PC-3 (cell line): ENCODE measurements at places on chromosomes 6 and 20. TPM values are rescaled to one million over a fixed set of nuclear protein-coding genes. Genes with fewer than 3 reads are reported as not detected.

RTN4IP1 gene
- total RNA-seq, result 7.3 and 8.6 TPM in 2 replicates

GSTA3 gene
- total RNA-seq, result not detected in 2 replicates

TRIM31 gene
- 0.11 and 0.52 TPM in 2 replicates for total RNA-seq

OPRL1 gene
- 5.6 and 7.4 TPM in 2 replicates for total RNA-seq

LY6G5B gene
- 5.0 and 5.3 TPM in 2 replicates for total RNA-seq

SLA2 gene
- 0.23 and 0.51 TPM in 2 replicates for total RNA-seq

BTN1A1 gene
- not detected in 2 replicates for total RNA-seq

FRS3 gene
- 3.9 and 4.3 TPM in 2 replicates for total RNA-seq

KCNS1 gene
- total RNA-seq, result not detected in 2 replicates

PSORS1C2 gene
- not detected in 2 replicates for total RNA-seq

WFDC2 gene
- not detected in 2 replicates for total RNA-seq

BPI gene
- total RNA-seq, result not detected in 2 replicates

MTFR2 gene
- 6.2 and 12.4 TPM in 2 replicates for total RNA-seq

FILIP1 gene
- not detected in 2 replicates for total RNA-seq

CFAP206 gene
- 0.07 TPM in 1 of 2 replicates, not detected in the other for total RNA-seq

MUC22 gene
- 0.06 TPM in 1 of 2 replicates, not detected in the other for total RNA-seq

COL9A1 gene
- total RNA-seq, result not detected in 2 replicates

DLK2 gene
- total RNA-seq, result 1.4 and 4.4 TPM in 2 replicates

C6orf58 gene
- not detected in 2 replicates for total RNA-seq

NFATC2 gene
- total RNA-seq, result 12.4 and 12.9 TPM in 2 replicates

SOX18 gene
- 1.1 and 1.5 TPM in 2 replicates for total RNA-seq

HRH3 gene
- not detected in 2 replicates for total RNA-seq

GRM1 gene
- 0.11 TPM in 1 of 2 replicates, not detected in the other for total RNA-seq

C4B gene
- total RNA-seq, result 0.52 and 2.6 TPM in 2 replicates

ENPP5 gene
- 0.04 TPM in 1 of 2 replicates, not detected in the other for total RNA-seq

TAF4 gene
- total RNA-seq, result 9.6 and 15.1 TPM in 2 replicates

C20orf144 gene
- 0.17 TPM in 1 of 2 replicates, not detected in the other for total RNA-seq

COL21A1 gene
- total RNA-seq, result 0.35 and 1.0 TPM in 2 replicates
